ENCODE measurements at places on chromosomes 13 and 19.
A peak's percentile ranks its signal among the peaks of the same experiment; 100 is the strongest.

DNA sequence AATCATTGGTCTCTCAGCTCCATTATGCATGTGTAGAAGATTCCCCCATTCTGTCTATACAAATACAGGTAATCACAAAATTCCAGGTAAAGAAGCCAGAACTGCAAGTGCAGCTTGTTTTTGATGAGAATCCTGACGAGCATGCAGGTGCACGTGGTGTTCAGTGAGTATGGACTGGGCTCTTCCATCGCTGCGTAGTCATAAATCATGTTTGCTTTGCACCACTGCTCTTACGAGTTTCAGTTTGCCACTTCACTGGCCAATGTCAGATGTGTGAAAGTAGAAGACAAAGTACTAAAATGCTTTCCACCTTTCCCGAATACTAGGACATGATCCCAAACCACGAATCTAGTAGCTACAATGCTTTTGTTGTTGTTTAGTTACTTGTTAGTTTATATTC, 390.7 kb downstream of the LIG4 start:
- no peak for DNase-seq

- DNase-seq = no peak
Observed at GRCh38 chr13:48489666-48490065, 43.2 kb downstream of the RCBTB2 start.

DNA sequence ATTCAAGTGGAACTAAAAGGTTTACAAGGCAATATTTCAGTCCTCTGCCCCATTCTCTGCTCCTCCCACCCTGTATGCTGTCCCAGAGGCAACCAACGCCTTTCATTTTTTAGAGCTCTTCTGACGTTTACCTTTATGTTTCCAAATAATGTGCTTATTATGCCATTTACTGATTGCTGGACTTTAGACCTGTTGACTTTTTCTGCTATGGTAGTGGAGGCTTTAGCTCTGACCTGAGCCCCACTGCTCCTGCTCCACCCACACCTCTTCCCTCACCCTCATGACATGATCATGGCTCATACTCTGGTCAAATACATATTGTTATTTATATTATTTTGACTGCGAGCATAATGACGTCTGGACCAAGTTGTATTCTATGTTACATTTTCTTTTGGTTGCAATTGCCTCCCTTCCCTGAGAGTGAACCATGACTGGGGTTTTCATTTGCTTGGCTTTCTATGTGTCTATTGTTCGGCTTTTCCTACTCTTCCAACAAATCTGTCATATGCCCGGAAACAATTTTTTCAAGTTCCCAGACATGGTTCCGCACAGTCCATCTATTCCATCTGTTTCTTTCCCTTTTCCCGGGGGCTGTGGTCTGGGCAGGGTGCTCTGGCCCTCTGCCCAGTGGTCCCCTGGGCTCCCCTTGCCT, 31.4 kb upstream of the GJB6 start:
- no peak for DNase-seq

- no peak for DNase-seq
Observed at GRCh38 chr13:30346153-30346788, 38.9 kb upstream of the KATNAL1 start.

DNA sequence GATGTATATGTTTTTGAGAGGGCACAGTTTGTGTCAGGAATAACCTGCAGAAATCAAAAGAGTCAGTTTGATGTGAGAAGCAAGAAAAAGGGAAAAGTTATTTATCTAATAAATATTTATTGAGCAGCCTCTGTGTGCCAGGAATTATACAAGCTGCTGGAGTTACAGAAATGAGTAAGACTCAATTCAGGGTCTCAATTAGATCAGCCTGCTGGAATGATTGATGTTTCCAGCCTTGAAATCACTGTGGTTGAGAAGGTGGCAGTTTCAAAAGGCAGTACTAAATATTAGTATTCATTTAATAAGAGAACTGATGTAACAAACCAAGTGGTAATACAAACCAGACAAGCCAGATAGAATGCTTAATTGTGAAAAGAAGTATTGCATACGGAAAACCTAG, 782.4 kb upstream of the GPC6 start:
- no peak for DNase-seq

DNA sequence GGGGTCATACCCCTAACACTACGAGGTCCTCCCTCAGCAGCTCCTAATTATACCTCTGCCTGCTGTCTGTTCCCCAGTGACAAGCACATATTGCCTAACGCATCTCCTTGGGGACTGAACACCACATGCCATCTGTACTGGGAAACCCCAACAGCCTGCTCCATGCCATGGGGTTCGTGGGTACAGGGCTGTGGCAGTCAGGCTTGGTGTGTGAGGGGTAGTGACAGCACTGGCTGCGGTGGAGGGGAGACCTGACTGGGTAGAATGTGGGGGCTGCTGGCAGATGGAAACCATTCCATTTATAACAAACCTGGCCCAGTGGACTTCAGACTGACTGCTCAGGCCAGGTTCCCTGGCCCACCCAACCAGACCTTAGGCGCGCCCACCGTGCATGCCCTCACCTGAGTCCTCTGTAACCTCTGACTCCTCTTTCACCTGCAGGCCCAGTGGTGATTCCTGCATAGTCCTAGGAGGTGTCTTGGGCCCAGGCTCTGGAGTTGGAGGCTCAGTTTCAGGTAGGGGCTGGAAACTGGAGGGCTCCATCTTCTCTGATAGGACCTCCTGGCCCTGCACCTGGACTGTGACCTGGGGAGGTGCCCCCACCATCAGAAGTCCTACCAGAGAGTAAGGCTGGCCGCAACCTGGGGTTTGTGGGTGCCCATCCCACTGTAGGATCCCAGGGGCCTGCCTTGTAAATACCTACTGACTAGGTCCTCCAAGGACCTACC, 3.0 kb downstream of the MZF1 start:
- DNase-seq = no peak

DNA sequence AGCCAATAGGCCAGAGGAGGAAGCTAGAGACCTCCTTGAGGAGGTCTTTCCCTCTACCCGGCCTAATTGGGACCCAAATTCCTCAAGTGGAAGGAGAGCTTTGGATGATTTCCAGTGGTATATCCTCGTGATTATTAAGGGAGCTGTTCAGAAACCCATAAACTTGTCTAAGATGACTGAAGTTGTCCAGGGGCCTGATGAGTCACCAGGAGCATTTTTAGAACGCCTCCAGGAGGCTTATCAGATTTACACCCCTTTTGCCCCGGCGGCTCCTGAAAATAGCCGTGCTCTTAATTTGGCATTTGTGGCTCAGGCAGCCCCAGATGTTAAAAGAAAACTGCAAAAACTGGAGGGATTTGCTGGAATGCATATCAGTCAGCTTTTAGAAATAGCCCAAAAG, 198.1 kb downstream of the ZNF486 start:
- no peak for DNase-seq

DNA sequence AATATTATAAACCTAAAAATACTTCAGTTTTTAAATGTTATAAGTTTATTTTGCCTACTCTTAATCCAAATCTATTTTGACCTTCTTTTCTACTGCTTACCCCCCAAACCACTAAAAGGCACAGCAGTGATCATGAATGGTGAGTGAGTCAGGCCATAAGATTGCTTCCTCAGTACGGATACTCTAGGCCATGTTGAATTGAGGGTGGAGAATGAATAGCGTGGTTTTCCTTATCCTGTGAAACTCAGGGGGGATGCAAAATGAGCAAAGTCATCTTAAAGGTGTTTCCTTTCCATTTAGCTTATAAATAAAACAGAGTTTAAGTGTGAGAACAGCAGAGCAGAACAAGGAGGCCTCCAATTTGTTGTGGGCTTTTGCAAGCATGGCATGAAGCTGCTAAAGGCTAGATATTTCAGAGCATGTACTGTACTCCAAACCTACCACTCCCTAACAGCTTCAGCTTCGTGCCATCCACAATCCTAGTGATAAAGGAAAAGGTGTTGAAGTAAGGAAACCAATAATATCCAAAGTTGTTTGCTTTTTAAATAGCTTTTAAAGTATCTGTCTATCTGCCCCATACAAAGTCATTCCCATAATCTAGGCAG, 25.0 kb downstream of the SERPINE3 start:
- no peak for DNase-seq

- DNase-seq = no peak
Observed at GRCh38 chr13:99004978-99005377, 27.1 kb upstream of the DOCK9 start.

DNA sequence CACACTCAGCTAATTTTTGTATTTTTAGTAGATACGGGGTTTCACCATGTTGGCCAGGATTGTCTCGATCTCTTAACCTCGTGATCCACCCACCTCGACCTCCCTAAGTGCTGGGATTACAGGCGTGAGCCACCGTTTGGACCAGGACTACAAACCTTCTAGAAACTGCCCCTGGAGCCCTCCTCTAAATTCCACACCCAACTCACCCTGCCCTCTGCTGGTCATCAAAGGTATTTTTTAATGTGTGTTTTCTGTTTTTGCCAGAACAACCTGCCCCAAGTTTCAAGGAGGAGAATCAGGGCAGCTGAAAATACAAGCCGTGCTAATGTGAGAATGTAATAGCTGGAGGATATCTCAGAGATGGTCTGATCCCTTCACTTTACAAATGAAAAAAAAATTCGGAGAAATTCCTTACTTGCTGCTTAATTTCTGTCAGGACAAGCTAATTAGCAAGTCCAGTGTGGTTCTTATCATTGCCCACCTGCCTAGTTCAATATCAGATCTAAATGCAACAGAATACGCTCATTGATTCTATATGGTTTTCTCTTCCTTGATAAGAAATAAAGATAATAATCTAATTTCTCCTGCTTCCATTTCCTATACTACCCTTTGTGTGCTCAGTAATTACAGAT, 4.1 kb downstream of the ATP8A2 start:
- no peak for DNase-seq

DNA sequence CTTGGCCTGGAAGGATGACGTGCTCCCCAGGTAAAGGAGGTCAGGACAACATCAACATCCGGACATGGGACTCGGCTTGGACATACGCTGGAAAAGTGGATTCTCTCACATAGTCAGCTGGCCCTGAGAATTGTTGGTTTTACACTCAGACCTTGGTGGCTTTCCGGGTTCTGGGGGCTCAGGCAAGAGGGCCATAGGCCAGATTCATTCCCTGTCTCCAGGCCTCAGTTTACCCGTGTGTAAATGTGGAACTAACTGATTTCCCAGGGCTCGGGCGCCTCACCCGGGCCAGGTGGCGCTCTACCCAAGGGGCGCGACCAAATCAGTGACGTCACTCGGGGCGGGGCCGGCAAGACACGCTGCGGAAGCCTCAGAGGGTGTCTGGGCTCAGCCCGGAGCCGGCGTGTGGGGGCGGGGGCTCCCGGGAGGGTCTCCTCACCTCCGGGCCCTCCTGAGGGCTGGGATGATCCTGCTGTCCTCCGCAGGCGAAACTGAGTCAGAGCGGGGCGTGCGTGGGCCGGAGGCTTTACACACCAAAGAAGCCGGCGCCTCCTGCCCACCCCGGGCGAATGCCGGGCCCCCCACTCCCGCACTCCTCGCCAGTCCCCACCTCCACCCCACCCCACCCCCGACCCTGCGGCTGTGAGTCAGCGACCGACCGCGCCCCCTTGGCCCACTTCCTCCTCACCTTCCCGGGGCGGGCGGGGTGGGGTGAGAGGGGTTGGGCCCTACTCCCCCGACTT, 862 bp upstream of the VASP start:
- DNase-seq = peak; percentile 92

- no peak for DNase-seq
Observed at GRCh38 chr13:98575009-98575903, 1.7 kb downstream of the STK24 start.

GRCh38 chr13:109007946-109008345, 378.5 kb downstream of the MYO16 start:
- no peak for DNase-seq

- DNase-seq = peak; percentile 46
Observed at GRCh38 chr19:31139871-31140505, 209.2 kb downstream of the TSHZ3 start.

GRCh38 chr13:35830850-35831450, 300.2 kb downstream of the DCLK1 start:
- no peak for DNase-seq

DNA sequence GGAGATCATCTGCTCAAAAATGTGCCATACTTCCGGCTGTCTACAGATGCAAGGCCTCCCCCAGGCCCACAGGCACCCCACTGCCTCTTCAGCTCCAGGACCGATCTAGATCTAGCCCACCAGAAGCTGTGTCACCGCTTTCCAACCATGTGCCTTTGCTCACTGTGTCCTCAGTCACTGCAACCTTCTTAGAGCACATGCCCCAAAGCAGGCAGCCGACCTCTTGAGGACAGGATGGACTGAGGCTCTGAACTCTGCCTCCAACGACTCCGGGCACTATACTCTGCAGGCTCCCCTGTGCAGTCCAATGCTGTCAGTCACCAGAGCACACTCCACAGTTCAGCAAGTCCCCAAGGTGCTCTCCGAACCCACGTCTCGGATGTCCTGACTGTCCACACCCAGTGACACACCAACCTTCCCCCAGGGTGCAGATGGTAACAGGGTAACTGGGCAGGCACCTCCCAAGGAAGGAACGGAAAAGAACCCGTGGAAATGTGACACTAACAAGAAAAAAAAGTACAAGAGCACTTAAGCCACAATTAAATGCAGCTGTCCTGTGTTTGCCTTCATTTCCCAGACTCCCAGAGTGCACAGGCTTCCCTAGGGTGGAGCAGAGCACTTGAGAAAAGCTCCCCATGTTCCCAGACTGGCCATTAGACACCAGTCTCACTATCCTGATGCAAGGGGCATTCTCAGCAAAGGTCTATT, 4.8 kb downstream of the STK24 start:
- DNase-seq = no peak

DNA sequence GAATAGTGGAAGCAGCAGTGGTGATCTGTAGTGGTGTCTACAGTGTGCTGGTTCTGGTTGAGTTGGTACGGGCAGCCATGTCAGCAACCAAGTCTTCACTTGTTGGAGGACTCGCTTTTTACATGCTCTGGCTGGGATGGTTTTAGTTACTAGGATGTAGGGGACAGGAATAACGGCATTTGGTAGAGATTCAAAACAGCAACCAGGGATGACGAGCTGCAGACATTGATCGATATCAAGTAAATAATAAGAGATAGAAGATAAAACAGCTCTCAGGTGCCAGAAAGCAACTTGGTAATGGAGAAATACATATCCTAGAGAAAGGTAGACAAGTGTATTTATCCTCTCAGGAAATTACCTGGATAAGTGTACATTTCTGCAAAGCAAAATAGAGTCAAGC, 84.3 kb downstream of the PCCA start:
- DNase-seq = no peak

DNA sequence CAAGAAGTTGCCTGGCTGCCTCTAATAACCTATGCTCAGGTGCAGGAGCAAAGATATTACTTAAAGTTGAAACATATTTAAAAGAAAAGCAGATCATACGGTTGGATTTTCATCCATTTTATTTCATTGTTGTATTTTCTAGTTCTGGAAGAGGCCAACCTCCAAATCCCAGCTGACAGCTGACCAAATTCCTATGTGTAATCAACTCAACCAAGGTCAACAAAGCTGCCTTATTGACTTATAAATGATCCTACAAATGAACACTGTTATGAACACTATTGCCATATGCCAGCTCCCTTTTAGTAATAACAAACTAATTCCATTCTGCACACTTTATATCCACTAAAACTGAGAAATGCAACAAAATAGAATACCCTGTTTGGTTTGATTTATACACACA, 1537.4 kb downstream of the SLITRK1 start:
- DNase-seq = no peak

Data from amniotic stem cell (primary cell).